ENCODE measurements at places on chromosomes 2 and 18. TPM values are rescaled to one million over a fixed set of nuclear protein-coding genes. Genes with fewer than 3 reads are reported as not detected.

PEX13 gene
- total RNA-seq, result 24.7 TPM

SLC35G4 gene
- not detected for total RNA-seq

NAT8 gene
- not detected for total RNA-seq

DHRS9 gene
- total RNA-seq, result 0.21 TPM

MORN2 gene
- 10.1 TPM for total RNA-seq

SLC5A7 gene
- total RNA-seq, result not detected

ANO7 gene
- 6.9 TPM for total RNA-seq

VRK2 gene
- 39.6 TPM for total RNA-seq

CDK5R2 gene
- total RNA-seq, result 1.3 TPM

LOXHD1 gene
- not detected for total RNA-seq

RAB6C gene
- total RNA-seq, result 0.13 TPM

NEU2 gene
- not detected for total RNA-seq

CYRIA gene
- 0.13 TPM for total RNA-seq

SP140 gene
- total RNA-seq, result 1.1 TPM

UNC80 gene
- total RNA-seq, result 0.08 TPM

SERPINB4 gene
- total RNA-seq, result not detected

CPSF3 gene
- 54.1 TPM for total RNA-seq

Measured in Panc1 (cell line).